ENCODE measurements at places on chromosomes 11 and 22.
A peak's percentile ranks its signal among the peaks of the same experiment; 100 is the strongest.

- no peak for DNase-seq
Observed at GRCh38 chr11:9718147-9718546, 54.3 kb downstream of the SWAP70 start.

DNA sequence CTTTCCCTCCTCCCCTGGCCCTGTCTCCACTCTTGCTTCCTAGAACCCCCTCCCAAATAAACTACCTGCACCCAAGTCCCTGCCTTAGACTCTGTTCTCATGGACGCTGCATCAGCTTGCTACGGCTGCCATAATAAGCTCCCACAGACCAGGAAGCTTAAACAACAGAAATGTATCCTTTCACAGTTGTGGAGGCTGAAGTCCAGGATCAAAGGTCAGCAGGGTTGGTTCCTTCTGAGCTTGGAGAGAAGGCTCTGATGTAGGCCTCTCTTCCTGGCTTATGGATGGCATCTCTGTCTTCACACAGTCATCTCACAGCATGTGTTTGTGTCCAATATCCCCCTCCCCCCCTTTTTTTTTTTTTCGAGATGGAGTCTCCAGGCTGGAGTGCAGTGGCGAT, 23.4 kb downstream of the CBX7 start:
- DNase-seq = no peak

- no peak for DNase-seq
Observed at GRCh38 chr11:84193706-84194105, 907.5 kb upstream of the CCDC90B start.

GRCh38 chr11:40030867-40031266, 1428.6 kb downstream of the LRRC4C start:
- DNase-seq = no peak

DNA sequence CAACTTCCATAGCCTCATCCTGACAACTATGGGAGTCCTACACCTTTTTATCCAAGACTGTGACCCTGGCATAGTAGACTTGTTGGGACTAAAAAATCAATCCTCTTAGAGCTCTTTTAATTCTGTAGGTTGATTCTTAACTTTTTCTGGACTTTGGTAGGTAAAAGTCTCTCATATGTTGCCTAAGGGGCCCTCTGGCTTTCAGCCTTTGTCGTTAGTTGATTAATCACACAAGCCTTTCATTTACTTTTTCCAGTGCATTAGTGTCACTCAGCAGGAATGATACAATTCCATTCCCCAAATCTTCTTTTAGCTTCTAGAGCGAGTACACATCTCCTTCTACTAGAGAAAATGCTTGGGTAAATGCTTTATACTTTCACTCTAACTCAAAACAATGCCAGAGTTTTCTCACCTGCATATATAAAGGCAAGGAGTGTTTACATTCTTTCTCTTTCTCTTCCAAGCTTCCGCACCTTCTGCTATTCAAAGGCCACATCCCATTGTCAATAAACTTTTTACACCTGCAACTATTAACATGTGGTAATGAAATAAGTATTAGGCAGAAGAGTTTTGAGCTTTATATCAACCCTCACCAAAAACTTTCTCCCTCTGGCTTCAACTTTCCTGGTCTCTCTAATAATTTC, 516.6 kb downstream of the FAM181B start:
- DNase-seq = no peak

DNA sequence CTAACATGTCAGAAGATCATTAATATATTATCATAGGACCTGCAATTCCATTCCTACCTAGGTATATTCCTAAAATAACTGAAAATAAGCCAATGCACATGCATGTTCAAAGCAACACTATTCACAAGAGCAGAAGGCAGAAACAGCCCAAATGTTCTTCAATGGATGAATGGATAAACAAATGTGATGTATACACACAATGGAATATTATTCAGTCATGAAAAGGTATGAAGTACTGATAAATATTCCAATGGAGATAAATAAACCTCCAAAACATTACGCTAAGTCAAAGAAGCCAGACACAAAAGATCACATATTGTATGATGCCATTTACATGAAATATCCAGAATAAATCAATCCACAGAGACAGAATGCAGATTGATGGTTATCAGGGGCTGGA, 16.8 kb downstream of the AMBRA1 start:
- DNase-seq = no peak

GRCh38 chr11:126281666-126282175, 1.2 kb upstream of the TIRAP start:
- DNase-seq = no peak

DNA sequence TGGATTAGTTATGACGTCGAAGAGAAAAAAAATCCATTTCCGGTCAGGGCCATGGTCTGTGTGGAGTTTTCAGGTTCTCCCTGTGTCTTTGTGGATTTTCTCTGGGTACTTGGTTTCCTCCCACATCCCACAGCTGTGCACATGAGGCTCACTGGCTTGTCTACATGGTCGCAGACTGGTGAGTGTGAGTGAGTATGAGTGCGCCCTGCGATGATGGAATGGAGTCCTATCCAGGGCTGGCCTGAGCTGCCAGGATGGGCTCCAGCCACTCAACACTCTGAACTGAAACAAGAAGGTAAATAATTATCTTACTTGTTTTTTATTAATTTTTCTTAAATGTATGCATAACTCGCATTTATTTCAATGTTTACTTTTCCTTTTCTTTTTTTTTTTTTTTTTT, 10.8 kb downstream of the MMP3 start:
- DNase-seq = no peak

- DNase-seq = no peak
Observed at GRCh38 chr11:134945993-134946392, 534.0 kb upstream of the B3GAT1 start.

DNA sequence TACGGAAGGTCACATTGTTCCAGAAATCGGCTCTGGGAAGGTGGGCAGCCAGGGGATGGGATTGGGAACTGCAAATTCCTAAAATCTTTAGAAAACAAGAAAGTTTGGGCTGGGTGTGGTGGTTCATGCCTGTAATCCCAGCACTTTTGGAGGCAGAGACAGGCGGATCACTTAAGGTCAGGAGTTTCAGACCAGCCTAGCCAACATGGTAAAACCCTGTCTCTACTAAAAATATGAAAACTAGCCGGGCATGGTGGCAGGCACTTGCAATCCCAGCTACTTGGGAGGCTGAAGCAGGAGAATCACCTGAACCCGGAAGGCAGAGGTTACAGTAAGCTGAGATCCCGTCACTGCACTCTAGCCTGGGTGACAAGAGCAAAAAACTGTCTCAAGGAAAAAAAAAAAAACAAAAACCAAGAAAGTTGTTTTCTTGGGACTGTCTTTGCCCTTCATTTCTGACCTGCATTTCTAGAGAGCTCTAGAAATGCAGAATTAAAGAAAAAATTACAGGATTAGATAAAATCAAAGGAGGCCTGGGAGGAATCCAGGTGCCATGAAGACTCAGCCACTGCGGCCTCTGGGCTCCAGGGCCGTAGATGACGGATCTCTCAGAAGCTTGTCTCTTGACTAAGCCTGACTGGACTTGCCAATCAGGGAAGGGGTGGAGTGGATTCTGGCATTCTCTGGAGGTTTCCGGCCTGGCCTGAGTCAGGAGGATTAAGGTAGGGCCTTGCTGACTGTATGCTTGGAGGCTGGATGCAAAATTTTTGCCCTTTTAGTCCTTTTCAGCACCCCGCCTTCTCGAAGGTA, 5.3 kb upstream of the MALAT1 start:
- DNase-seq = no peak

DNA sequence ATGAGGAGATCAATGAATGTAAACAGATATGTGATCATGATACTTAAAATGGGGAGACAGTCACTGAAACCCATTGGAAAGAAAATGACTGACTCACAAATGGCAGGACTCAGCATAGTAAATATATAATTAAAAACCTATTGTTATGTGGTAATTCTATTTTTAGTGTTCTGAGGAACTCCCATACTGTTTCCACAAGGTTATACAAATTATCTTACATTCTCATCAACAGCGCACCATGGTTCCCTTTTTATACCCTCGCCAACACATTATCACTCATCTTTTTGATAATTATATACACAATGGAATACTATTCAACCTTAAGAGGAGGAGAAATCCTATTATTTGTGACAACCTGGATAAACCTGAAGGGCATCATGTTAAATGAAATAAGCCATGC, 17.1 kb downstream of the OR5B21 start:
- no peak for DNase-seq

GRCh38 chr11:60972182-60973030, 926 bp downstream of the CD6 start:
- DNase-seq = no peak

- peak; percentile 68 for DNase-seq
Observed at GRCh38 chr22:18001040-18001893, 23.1 kb downstream of the MICAL3 start.

- no peak for DNase-seq
Observed at GRCh38 chr11:33899400-33900037, 7.6 kb upstream of the LMO2 start.

GRCh38 chr11:1841511-1842148, 2.8 kb downstream of the TNNI2 start:
- DNase-seq = no peak

GRCh38 chr22:46240073-46240472, 10.0 kb downstream of the CDPF1 start:
- no peak for DNase-seq

DNA sequence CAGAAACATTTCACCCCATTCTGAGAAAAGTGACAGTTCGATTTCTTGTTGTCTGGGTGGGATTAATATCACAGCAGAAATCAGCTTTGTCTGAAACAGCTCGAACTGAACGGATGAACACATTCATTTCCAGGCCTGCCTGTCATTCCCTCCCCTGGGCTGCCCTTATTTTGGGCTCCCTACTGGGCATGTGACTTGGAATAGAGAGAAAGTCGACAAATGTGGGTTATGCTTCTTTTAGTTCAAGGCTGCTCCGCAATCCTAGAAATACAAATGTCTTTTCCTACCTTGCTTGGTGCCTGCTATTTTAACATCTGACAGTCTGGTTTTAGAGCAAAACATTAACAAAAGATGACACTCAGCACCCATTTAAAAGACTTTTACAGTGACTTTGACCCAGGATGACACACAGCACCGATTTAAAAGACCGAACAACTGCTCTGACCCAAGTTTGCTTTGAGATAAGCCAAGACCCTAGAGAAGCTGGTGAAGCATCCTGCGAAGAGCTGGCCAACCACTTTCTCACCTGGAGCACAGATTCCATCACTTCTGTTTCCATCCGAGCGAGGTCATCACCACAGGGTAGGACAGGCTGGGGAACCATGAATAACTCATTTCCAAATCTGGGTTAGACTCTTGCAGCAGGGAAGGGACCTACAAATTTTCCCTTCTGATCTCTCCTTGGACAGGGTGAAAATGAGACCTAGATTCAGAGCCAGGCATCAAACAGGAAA, 13.1 kb downstream of the CLMP start:
- no peak for DNase-seq

DNA sequence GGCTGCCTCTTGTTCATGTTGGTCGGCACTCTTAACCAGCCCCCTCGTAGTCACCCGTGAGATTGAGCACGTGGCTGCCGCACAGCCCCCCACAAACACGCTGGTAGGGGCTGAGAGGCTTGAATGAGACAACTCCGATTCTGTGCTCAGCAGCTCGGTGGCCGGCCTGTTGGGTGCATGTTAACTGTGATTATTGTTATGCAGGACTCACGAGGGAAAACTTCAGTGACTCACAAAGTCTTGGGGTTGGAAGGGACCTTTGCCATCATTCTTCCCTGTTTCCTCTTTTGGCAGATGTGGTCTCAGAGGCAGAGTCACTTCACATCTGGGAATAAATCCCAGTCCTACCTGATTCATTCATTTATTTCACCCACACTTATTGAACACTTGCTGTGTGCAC, 75.2 kb downstream of the ADAMTS15 start:
- DNase-seq = no peak

GRCh38 chr11:126969865-126970479, 30.6 kb downstream of the KIRREL3 start:
- no peak for DNase-seq

GRCh38 chr11:116535994-116536393, 236.8 kb downstream of the BUD13 start:
- no peak for DNase-seq

- DNase-seq = no peak
Observed at GRCh38 chr11:132080127-132080526, 709.7 kb downstream of the NTM start.

DNA sequence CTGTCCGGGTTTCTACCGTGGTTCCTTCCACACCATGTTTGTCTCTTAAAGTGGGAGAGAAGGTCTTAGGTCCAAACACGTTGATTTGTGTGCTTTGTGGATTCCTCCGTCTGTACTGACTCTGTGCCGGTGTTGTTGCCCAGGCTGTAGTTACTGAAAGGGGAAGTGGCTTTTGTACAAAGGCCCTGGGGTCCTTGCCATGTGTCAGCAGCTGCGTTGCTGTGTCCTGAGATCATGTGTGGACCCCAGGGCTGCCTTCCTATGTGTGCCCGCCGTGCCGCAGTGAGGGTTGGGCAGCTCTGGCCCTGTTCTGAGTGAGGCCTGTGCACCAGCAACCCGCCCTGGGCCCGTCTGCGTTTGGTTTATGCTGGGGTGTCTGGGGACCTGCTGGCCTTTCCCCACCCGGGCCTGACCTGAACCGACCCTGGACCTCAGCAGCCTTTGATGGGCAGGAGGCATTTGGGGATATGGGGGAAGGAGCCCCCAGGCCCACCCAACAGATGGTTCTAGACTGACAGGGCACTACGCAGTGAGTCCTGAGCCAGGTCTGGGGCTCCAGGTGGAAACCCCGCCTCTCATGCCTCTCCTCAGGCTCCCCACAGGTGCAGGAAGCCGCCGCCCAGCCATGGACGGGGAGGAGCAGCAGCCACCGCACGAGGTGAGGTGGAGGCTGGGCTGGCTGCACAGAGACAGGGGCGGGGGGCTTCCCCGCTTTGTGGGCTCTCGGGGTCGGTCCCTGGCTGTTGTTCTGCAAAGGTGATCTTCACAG, 6.9 kb downstream of the TRABD start:
- no peak for DNase-seq

- DNase-seq = peak; percentile 13
Observed at GRCh38 chr11:114059984-114060391, 477 bp downstream of the ZBTB16 start.

DNA sequence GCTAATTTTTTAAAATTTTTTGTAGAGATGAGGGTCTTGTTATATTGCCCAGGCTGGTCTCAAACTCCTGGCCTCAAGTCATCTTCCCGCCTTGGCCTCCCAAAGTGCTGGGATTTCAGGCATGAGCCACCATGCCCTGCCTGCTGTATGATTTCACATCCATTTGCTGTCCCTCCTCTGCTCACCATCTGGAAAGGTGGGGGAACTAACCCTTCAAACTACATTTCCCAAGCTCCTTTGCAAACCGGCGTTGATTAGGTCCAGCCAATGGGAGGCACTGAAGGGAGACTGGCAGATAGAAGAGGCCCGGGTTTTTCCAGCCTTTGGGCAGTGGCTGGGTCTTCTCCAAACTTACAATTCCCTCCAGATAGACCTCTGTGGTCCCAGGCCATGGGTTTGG, 19.3 kb downstream of the RFPL1 start:
- no peak for DNase-seq

GRCh38 chr11:76891793-76892192, 31.1 kb downstream of the ACER3 start:
- DNase-seq = no peak

- no peak for DNase-seq
Observed at GRCh38 chr11:73283276-73284000, 11.3 kb downstream of the P2RY6 start.

- no peak for DNase-seq
Observed at GRCh38 chr11:86034710-86035109, 34.2 kb downstream of the PICALM start.

Measured in stimulated activated naive CD4-positive, alpha-beta T cell treated with Interleukin-2 at 50 U/mL for 16 hours (primary cell).